ENCODE measurements at places on chromosomes 13 and 19.

DNA sequence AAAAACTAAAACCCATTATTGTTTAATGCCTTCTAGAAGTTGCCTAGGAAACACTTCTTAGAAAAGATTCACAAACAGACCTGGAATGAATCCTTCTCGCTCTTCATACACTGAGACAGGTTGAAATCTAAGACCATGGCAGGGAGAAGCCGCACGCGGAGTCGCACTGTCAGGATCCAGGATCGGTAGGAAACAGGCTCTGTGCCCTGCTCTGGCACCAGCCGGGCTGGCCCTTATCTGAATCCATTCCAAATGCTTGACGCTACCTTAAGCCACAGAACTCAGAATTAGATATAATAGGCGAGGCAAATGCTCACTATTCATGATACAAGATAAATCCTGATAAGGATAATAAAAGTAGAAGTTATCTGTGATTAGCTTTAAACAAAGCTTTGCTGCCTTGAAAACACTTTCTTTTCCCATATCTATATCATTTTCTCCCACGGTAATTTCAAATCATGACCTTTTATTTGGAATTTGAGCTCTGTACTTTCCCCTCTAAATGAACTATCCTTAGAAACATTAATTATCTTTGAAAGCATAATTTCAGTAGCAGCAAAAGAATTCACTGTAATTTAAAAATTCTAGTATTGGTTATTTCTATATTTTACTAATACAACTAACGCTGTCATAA is 385.6 kb downstream of the IRS2 start:
- DNase-seq, result no peak

DNA sequence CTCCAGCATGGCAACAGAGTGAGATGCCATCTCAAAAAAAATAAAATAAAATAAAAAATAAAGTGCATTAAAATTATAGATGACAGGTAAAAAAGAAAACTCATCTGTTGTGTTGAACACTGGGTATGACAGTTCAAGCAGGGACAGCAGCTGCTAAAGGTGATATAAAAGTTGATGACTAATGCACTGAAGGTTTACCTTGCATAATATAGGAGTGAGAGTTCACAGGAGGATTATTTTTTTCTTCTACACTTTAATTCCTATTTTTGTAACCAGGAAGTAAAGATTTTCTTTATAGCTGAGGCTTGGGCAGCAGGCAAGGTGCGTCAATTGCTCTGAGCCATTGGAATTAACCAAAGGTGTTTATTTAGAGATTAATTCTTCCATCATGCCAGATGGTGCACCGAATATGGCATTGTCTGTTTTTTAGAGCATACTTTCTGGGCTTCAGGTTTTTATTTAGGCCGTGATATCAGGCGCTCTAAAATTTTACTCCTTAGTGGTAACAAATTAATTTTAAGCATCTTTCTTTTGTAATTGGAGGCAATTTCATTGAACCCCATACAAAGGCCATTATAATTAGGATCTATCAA is 337.0 kb upstream of the SLC10A2 start:
- DNase-seq, result no peak

- DNase-seq, result no peak
Measured at GRCh38 chr13:113654175-113654560, 3.8 kb downstream of the ATP4B start.

GRCh38 chr19:34960103-34960805 is 3.8 kb downstream of the ZNF792 start:
- no peak for DNase-seq

DNA sequence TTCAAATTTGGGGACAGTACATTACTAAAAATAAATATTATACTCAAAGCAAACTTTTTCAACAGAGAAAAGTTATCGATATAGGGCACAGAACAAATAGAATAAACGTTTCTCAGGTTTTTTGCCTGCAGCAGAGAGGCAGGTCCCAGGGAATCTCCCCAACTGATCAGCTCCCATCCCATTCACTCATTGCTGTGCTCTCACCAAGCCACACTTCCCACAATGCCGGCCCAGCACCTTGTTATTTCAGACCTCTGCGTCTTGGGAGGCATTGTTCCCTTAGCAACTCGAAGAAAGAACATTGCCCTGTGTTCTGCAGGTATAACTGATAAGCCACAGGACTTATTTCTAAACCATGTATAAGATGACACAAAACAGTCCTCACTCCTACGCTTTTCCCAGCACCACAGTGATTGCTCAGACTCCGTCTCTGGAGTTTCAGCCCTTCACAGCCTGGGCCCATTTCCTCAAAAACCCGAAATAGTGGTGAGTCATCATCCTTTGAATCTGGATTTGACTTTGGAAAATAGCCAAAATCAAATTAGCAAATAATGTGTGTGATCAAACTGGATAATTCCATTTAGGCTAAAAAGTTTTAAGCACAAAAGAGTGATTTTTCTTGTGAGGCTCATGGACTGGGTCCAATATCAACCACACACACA is 100.4 kb downstream of the DCLK1 start:
- peak; percentile 92 for DNase-seq

GRCh38 chr13:61797397-61797796 is 381.7 kb upstream of the PCDH20 start:
- no peak for DNase-seq

DNA sequence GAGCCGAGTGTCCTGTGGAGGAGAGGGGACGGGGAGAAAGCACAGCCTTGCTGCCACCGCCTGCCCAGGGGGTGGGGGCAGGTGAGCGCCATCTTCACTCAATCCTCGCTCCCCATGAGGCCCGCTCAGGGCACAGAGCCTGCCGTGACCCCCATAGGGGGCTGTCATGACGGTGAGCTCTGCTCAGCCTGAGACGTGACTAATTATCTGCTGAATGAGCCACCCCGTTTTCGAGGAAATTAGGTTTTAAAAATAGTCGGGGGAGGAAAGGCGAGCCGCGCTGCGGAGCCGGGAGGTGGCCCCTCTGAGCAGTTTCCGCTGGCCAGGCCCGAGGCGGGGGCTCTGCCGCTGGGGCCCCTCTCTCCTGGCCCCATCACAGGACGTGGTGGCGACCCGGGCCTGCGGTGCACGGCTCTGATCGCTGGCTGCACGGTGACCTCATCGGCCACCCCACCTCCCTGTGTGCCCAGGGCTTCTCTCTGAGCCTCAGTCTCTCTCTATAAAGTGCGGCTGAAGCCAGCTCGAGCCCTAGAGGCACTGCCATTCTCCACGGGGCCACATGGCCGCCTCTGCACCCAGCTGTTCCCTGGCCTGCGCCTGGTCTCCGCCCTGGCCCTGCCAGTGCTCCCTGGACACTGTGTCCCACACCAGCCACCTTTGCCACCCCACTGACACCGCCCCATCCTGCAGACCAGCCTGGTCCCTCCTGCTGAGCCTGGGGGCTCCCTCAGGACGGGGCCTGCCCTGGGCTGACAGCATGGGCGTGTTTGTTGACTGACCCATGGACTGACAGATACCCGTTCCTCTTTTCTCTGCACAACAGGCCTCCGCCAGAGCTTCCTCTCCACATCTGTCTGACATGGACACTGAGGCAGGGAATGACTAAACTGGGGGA is 28.3 kb downstream of the PIP5K1C start:
- no peak for DNase-seq

- no peak for DNase-seq
Measured at GRCh38 chr13:76635232-76636230, 250.7 kb downstream of the KCTD12 start.

All from skeletal muscle cell (primary cell).